Activated CD8-positive, alpha-beta memory T cell treated with anti-CD3 and anti-CD28 coated beads, Interleukin-2, amount 50 U/mL, for 4 hours (primary cell): ENCODE measurements at places on chromosomes 13 and 19.

DNA sequence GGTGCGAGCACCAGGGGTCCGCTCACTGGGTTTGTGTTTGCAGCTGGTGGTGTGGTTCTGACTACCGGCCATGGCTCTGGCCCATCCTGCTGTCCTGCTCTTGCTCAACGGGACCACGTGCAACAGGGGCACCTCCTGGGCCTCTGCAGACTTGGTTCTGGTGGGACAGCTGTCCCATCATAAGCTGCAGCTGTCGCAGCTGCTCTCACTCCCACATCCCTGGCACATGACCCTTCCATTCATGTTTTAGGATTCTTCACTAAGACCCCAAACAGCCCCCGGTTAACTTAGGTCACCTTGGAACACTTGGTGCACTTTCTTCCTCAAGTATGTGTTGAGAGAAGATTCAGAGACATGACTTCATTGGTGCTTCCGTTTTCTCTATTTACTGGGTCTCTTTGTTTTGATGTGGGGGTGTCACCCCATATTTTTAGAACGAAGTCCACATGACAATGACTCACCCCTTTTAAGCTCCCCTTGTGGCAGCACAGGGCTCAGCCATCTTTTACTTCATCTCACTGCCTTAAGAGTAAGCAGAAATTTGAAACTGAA, 68.4 kb upstream of the ARHGEF7 start:
- no peak for DNase-seq

- peak; percentile 77 for DNase-seq
These were observed at the start of gene ZNF222 for GRCh38 chr19:44025217-44025936. ZNF222 (plus strand) TSS chr19:44025379; CDS start chr19:44025437, 58 bp downstream.

GRCh38 chr13:98820744-98821371, 68.4 kb upstream of the SLC15A1 start:
- DNase-seq: no peak

DNA sequence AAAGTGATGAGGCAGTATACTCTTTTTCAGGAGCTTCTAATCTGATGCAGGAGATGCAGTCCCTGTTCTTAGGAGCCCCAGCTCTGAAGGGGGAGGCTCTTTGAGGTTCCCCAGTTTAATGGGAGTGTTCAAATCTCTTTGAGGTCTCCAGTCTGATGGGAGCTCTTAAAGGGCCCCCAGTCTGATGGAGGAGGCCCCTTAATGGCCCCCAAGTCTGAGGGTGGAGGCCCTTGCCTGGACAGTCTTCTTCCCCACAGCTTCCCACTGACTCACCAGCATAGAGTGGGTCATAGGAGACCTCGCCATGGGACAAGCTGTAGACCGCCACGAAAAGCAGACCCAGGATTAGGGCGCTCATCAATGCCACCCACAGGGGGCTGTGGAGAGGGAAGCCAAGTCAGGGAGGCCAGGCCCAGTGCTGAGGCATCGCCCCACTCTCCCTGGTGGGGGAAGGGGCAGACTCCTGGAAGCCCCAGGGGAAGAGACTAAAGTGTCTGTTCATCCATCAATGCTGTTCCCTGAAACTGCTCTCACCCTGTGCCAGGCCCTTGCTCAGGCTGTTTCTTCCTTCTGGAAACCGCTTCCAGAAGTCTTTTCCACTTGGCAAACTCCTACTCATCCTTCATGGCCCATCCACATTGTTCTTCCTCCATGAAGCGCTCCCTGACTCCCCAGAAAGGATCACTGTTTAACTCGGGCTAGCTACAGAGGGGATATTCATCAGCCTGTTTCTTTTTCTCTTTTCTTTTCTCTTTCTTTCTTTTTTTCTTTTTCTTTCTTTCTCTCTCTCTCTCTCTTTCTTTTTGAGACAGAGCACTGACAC, 2.1 kb downstream of the TM6SF2 start:
- no peak for DNase-seq

DNA sequence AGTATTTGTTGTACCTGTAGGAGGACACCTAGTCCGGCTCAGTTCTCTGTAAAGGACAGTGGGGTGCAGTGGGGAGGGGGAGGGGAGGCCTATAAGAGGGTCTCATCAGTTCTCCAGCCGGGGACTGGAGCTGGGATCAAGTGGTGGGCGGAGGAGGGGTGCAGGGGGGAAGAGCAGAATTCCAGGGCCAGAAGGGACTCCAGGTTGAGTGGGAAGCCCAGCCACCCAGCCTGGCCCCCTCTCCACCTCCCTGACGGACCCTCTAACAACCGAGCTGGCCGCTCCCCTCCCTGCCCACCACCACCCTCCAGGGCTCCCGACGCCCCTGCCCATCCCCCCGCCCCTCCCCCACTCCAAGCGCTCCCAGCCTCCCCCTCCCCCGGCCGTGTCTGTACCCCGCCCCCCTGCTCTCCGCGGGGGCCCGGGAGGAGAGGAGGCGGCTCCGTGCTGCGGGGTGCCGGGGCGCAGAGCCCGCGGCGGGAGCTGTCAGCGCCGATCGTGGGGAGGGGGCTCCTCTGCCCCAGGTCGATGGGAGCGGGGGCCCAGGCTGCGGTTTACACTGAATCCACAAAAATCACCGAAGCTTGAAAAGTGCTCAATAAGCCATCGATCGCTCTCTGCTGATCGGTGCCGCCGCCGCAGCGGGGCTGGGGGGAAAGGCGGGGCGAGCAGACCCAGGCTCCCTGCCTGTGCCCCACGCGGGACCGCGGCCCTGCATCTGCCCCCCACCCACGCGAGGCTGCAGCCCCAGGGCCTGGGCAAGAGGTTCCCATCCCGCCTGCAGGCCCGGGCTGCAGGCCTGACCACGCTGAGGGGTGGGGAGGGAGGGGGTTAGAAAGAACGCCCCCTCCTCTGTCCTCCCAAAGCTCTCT, 34.6 kb upstream of the ONECUT3 start:
- DNase-seq: no peak

- no peak for DNase-seq
These were observed 65.6 kb upstream of the TDRD3 start for GRCh38 chr13:60331249-60332012.

DNA sequence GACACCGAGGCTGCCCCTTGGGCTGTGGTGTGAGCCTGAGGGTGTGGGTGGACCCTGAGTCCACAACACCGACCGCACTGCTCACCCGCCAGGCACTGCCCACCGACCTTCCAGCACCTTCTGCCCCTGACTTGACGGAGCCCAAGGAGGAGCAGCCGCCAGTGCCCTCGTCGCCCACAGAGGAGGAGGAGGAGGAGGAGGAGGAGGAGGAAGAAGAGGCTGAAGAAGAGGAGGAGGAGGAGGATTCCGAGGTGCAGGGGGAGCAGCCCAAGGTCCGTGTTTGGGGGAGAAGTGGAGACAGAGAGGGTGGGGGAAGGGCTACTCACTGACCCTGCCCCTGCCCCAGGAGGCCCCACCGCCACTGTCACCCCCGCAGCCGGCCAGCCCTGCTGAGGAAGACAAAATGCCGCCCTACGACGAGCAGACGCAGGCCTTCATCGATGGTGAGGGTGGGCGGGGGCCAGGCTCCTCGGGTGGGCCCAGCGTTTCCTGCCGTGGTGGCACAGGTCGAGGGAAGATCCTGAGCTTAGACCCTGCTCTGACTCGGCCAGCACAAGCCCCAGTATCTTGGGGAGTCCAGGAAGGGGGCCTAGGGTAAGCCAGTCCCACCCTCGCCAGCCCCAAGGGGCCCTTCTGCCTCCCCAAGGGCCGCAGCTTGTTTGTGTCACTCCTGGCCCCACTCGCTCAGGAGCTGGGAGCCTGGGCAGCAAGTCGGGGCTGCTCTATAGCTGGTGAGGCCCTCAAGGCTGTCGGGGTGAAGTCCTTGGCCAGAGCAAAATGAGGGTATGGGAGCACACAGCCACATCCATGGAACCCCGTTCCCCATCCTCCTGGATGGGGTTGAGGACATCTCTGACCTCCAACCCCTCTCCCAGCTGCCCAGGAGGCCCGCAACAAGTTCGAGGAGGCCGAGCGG, 12.2 kb downstream of the PRKCSH start:
- DNase-seq: no peak

- DNase-seq: no peak
These were observed 6.7 kb downstream of the PPP1R37 start for GRCh38 chr19:45099467-45100191.

DNA sequence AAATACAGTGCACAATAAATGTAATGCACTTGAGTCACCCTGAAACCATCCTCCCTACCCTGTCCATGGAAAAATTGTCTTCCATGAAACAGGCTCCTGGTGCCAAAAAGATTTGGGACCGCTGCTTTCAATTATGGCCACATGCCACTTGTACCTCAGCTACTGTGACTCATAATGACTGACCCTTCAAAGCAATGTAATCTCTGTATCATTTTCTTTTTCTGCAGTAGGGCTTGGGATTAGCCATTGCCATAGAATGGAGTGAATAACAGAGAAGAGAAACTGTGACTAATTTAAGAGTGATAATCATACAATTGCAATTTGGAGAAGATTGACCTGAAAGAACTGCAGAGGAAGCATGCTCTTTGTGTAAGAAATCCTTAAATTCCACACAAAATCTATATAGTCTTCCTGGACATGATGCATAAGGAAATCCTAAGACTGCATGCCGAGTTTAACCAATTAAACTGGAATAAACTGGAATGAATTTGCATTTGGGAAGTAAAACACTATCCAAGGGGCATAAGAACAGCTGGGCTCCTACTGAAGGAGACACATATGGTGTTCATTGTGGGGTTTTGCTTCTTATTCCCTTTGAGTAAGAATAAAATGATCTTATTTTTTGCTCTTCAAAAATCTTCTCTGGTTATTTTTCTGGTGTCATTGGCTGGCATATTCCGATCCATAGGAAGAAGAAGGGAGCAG, 59.5 kb upstream of the SLC7A1 start:
- no peak for DNase-seq

GRCh38 chr13:100842136-100842535, 167.5 kb upstream of the TMTC4 start:
- DNase-seq: no peak

- no peak for DNase-seq
These were observed 181.5 kb downstream of the USP12 start for GRCh38 chr13:26989957-26990713.

- DNase-seq: no peak
These were observed 860.5 kb downstream of the PCDH9 start for GRCh38 chr13:66369666-66370065.

DNA sequence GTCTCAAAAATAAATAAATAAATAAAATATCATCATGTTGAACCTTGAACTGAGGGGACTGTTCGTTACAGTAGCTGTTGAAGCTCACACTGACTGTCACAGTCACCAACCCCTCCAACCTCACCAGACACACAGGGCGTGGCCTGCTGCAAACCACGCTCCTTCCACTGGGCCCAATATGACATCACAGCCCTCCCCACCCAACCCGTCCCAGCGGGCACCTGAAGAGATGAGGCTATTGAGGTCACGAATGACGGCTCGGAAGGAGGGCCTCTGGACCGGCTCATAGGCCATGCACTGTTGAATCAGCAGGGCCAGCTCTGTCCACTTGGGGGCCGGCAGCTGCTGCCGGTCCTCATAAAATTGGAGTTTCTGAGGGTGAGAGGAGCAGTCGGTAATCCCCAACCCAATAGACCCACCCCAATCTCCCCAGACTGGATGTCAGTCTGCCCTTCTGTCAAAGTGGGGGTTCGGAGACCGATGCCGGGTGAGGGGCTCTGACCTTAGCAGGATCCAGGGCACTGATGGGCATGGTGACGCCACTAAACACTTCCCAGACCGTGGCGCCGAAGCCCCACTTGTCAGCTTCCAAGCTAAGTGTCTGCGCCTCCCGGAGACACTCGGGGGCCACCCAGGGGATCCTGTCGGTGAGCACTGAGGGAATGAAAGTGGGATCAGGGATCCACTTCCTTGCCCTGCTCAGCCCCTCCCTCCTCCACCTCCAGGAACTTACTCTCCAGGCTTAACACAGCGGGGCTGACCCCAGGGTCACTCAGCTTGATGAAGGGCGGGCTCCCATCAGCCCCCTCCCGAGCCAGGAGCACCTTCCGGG, 13.2 kb downstream of the JAK3 start:
- DNase-seq: no peak

- no peak for DNase-seq
These were observed 367.0 kb downstream of the MYO16 start for GRCh38 chr13:108996430-108996829.

DNA sequence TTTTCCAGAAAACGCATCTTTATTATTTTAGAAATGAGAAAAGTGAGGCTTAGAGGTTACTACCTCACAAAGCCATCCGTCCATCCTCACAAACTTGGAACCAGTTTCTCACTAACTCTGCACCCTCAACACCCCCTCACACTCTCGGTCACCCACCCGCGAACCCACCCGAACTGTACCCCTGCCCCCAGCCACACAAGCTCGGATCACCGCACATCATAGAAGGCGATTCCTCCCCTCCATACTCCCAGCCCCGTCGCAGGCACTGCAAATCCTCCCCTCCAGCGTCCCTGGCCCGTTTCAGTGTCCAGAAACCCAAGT, 238 bp downstream of the ZNF260 start:
- no peak for DNase-seq

GRCh38 chr13:71018995-71019394, 848.0 kb downstream of the DACH1 start:
- no peak for DNase-seq

GRCh38 chr13:77584106-77584505, 48.6 kb downstream of the SCEL start:
- no peak for DNase-seq

- DNase-seq: no peak
These were observed 5.6 kb upstream of the LATS2 start for GRCh38 chr13:21066946-21067345.

DNA sequence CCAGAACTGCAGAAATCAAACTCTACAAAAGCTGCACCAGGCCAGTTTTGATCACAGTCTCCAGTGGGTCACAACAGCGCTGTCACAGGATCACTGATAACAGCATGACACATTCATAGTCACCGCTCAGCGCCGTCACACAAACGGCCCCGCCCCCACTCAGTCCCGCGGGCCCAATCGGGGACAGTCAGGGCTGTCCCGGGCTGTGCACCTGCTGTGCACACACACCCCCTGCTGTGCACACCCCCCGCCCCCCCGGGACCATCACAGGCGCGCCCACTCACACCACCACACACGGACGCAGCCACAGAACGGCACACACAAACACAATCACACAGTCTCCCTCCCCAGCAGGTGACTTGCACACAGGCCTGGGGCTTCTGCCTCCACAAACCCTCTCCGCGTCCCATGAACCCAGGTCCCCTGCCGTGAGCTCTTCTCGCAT, 435 bp upstream of the ZNF382 start:
- peak; percentile 89 for DNase-seq

DNA sequence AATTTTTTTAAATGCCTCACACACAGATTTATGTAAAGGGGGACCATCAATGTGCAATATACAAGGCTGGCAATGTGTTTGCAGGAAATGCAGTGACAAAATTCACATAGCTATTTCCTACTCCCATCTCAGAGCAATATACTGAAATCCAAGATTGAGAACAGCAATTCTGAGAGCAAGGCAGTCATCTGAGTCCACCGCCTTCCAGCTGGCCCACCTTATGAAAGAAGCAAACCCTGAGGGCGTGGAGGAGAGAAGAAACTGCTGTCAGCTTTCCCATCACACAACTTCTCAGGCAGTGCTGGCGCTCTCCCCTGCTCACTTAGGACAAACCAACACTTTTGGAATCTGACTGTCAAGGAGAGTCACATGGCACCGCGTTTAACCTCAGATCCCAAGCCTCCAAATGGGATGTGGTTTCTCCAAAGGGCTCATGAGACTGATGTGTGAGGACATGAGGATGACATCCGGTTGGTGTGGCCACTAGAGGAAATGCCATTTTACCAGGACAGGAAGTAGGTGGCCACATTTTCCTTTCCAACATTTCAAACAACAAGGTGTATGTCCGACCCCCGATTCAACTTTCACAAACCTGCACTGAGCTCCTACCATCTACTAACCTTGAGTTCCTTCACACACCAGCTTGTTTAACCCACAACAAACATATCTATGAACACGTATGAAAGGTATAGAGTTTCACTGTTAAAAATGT, 3.7 kb upstream of the DOCK9 start:
- DNase-seq: no peak

GRCh38 chr19:35861640-35862160, 5.0 kb downstream of the KIRREL2 start:
- DNase-seq: no peak
